Hypothalamus (tissue), 51 donors: ENCODE measurements at places on chromosomes 13 and 19.

- DNase-seq: no peak
These were observed 300.3 kb downstream of the FOXO1 start for GRCh38 chr13:40366119-40366518.

GRCh38 chr13:36829753-36830152, 10.7 kb downstream of the RFXAP start:
- DNase-seq: no peak

DNA sequence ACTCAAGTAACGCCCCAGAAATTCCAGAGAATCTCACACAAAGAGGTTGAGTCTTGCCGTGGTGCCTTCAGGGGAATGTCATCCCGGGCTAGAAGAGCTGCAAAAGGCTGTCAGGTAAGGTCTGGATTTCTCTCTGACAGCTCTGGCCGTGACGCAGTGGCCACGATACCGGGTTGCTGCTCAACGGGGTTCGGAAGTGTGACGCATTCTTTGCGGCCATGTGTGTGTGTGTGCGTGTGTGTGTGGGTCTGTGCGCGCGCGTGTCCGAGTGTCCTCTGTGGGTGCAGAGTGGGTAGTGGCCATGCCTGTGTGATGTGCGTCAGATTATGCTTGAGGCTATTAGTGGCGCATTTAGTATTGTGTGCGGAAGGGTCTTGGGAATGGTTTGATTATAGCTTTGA, 306 bp downstream of the ZNF540 start:
- DNase-seq: no peak

DNA sequence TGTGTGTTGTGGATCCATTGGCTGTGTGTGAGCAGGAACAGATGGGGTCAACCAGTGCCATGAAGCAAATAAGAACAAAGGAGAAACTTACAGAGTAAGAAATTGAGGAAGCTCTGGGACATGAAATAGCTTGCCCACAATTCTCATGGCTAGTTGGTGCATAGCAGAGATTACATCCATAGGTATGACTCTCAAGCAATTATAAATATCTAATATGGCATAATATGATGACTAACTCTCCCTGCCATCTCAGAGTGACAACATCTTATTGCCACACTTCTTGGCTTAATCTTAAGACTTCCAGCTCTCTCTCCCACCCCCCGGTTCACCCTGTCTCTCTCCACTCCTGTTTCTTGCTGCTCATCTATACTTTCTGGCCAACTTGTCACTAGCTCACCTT, 53.3 kb downstream of the OXGR1 start:
- DNase-seq: no peak

GRCh38 chr13:51035469-51035868, 75.6 kb downstream of the C13orf42 start:
- DNase-seq: no peak

DNA sequence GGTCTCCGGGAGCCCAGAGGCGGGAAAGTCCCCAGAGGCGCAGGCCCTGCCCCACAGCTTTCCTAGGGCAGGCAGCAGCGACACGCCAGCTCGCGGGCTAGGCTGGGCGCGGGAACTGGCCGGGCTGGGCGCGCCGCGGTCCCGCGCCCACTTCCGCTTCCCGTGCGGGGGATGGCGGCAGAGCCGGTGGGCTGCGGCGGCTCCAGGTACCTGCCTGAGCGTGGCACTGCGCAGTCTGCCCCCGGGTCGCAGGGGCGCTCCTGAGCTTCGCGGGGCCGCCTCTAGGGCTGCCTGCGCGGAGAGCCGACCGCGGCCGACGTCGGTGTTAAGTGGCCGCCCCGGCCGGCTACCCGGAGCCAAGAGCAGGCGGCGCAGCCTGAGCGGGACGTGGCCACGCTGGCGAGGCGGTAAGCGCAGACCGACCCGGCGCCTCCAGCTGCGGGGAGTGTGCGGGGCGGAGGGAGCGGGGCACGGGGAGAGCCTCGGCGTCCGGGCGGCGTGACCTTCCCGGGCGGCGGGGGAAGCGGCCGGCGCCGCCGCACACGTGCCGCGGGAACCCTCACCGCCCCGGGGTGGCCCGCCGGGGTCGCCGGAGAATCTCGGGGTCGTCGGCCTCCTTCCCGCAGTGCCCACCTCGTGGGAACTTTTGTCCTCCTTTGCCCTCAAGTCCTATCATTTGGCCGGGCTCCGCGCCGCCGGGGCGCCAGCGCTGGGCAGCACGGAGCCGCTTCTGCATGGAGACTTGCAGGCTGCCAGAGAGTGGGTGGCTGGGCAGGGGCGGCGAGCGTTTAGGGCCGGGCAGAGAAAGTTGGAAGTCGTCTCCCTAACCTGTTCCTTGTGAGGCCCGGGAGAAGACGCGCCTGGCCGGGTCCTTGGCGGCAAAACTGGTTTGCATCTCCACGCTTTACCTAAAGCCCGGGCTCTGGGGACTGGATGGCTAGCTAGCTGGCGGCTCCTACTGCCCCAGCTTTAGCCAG, 31.4 kb upstream of the MPHOSPH8 start:
- DNase-seq: no peak

DNA sequence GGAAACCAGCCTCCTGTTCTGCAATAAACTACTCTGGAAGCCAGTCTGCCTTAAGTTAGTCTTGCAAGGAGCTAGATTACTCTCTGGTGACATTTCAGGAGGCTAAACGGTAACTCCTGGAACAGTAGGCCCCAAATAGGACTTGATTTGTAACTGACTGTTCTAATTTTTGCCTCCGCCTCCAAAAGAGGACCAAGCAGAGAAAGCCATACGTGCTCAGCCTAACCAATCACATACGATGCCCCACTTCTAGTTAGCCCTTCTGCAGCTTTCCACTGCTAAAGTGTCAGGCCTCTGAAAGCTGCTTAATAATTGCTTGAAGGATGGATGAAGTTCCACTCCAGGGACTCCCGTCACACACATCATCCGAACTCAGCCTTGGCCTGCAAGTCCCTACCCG, 744 bp downstream of the ZNF805 start:
- no peak for DNase-seq

- no peak for DNase-seq
These were observed 48.9 kb downstream of the MYH14 start for GRCh38 chr19:50252111-50252886.

GRCh38 chr13:105971312-105971711, 564.1 kb downstream of the EFNB2 start:
- DNase-seq: no peak

DNA sequence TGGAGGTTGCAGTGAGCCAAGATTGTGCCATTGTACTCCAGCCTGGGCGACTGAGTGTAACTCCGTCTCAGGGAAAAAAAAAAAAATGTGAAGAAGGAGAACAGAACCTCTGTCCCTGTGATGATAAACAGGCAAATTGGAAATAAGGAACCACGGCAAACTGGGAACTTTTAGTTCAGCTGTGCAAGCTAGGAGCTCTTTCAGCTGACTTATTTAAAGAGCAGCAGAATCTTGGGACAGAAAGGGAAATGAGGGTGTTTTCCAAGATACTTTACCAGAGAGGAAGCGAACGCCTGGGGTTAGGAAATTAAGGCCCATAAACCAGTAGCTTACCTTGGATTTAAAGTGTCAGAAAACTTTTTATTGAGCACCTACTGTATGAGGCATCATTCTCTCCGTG, 3.0 kb upstream of the UPF1 start:
- no peak for DNase-seq

DNA sequence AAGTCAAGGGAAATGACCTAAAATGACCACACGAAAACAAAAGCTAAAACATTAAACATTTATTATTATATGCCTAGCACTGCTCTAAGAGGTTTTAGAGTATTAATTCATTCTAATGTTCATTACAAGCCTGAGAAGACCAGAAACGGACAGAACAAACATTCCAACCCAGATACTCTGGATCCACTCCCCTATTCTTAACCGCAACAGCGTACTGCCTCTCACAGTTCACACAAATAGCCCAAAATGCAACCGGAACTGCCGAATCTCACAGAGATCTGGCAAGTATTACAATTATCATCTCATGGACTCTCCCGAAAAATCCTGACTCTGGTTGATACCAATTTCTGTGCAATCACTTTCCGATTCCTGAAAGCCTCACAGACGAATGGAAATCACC, 1.4 kb downstream of the ZNF780B start:
- DNase-seq: no peak

GRCh38 chr19:10740798-10741197, 22.9 kb downstream of the DNM2 start:
- DNase-seq: no peak

DNA sequence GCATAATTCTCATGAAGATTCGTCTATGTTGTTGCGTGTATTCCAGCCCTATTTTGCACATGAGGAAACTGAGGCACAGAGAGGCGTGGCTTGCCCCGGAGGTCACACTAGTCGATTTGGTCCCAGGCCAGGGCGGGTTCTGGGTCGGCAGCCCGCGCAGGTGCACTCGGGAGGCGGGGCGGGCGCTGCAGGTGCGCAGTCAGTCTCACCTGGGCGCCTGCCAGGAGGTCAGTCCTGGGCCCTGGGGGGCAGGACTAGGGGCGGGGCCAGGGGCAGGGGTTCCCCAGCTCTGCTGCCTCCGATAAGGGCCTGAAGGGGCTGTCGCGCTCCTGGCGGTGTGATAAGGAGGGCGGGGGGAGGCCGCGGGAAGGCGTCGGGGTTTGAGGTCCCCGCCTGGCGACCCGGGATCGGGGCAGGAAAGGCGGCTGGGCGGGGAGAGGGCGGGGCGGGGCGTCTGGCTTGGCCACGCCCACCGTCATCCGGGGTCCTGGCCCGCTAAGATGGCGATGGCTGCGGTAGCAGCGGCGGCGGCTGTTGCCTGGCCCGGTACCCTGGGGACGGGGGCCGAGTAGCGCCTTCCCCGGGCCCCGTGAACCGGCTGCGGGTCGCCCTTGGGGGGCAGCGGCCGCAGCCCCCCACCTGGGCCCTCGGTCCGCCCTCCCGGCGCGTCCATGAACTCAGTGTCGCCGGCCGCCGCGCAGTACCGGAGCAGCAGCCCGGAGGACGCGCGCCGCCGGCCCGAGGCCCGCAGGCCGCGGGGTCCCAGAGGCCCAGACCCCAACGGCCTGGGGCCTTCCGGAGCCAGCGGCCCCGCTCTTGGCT, at the start of gene ATG4D:
Gene ATG4D, plus strand, starts transcription at position 485 of the 822 bp plus-strand sequence. Its CDS starts 187 bp downstream, at position 672.
- peak; percentile 48 for DNase-seq

DNA sequence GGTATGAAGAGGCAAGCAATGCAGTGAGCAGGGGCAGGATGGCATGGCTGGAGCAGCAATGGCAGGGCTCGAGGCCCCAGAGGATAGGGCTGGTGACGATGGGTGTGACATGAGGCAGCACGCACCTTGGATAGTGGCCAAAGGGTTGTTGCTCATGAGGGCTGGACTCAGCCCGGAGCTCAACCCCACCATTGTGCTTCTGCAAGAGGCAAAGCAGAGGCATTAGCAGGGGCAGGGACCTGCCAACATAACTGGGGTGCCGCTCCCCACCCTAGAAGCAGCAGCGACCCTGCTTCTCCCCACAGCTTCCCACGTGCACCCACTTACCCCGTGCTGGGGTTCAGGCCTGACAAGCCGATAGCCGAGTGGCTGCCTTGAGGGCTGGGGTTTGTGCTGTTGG, 15.8 kb downstream of the ZNF574 start:
- DNase-seq: no peak

- DNase-seq: no peak
These were observed 64.0 kb upstream of the GPR12 start for GRCh38 chr13:26824581-26824980.

DNA sequence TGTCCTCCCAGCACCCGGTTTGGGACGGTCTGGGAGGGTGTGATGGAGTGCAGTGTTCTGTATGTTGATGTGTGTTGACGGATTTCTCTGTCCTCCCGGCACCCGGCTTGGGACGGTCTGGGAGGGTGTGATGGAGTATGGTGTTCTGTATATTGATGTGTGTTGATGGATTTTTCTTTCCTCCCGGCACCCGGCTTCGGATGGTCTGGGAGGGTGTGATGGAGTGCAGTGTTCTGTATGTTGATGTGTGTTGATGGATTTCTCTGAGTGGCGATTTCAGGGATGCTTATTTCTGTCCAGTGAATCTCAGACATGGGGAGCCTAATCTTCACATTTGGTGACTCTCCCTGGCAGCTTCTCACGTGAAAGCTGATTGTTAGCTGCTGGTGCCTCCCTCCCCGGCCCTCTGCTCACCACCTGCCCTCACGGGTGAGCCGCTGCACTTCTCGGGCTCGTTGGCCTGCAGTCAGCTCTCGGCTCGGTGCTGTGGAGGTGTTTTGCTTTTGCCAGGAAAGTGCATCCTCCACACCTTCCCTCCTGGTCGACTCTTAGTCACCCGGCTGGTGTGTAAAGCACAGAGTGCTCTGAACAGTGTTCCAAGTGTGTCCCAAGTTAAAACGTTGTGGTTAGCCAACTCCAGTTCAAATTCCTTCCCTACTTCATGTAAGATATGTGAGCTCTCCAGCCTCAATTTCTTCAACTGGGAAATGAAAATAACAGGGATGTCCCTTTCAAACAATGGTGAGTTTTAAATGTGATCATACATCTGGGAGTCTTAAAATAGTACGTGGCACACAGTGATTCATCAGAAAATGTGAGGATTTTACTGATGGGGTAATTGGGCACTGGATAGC, 54.6 kb downstream of the ATP11A start:
- no peak for DNase-seq

DNA sequence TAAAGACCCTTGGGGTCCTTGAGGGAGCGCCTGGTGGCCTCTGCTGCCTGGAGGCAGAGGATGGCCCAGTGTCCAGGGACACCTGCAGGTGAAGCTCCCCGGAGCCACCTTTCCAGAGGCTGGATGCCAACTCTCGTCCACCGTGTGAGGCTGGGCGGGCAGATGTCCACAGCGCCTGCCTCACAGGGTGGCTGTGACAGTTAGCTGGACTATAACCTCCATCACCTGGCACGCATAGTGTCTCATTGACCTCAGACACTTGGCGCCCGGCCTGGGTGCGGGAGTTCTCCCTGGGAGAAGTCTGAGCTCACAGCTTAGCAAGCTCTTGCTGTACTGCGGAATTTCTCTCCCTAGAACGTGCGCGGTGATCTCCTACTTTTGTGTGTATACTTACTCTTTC, 9.8 kb downstream of the BICRA start:
- DNase-seq: no peak

DNA sequence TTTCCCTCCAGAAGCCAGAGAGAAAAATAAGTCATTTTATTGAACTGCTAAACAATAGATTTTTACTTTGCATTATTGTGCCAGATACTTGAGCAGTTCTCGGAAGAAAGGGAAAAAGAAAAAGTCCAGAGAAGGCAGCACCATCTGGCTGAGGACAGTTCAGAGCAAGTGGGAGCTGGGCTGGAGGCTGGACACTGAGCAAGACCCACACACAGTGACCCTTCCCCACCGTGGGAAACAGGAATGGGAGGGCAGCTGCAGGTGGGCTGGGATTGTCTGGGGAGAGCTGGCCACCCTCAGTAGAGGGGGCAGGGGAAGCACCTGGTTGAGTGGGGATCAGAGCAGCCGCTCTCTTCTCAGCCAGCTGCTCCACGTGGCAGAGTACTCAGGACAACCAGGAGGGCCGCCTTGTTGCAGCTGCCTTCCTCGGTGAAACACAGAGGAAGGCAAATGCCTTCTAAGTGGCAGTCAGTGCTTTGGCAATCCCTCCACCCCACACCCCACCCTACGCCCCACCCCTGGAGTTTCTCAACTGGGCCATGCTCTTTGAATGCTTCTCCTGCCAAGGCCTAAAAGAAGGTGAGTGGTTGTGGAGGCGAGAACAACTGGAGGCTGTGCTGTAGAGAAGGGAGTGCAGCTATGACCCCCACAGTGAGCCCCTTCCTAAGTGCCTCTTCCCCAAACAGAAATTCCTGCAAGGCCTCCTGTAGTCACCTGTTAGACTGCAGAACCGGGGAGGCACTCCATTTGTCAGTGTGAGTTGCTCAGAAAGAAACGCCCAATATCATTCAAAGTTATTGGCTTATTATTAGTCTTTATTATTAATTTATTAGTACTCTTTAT, 179.3 kb downstream of the ZIC5 start:
- DNase-seq: no peak

- DNase-seq: no peak
These were observed 29.3 kb downstream of the ZNF564 start for GRCh38 chr19:12521996-12522395.

- DNase-seq: peak; percentile 14
These were observed 41.8 kb upstream of the PNMA8B start for GRCh38 chr19:46537136-46538097.
